ENCODE measurements at places on chromosomes 12 and 14.

DNA sequence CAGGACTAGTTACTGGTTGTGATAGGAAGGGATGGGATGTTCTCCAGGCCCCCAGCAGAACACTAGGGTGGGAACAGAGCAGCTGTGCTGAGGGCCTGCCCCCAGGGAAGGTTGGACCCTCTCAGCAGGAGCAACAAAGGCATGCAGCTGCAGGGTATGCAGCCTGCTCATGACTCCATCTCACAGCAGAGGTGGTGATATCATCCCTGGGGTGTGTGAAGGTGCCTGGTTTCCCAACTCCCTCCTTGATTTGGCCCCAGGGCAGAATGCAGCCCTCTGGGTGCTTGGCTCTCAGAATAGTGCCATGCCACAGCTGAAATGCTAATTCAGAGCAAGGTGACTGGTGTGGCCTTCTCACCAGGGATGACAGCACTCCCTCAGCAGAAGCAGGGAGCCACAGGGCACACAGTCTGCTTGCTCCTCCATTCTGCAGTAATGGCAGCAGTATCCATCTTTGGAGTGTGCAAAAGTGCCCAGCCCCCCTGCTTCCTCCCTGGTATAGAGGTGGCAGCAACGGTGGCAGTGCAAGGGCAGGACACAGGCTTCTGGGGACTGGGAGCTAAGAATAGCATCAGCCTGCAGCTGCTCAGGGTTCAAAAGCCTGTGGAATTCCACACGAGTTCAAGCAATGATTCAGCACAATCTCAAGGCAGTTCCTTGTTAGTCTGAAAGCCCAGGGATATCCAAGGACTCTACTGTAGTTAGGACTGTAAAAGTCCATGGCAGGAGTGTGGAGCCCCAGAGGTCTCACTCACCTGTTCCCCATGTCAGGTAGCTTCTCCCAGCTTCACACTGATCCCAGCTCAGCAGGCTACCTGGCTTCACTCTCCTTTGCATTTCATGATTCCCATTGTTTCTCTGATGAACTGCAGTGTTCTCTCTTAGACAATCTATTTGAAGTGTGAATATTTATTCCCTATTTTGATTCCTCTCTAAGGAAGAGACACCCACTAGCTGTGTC, 298.1 kb upstream of the FOXG1 start:
- no peak for DNase-seq

DNA sequence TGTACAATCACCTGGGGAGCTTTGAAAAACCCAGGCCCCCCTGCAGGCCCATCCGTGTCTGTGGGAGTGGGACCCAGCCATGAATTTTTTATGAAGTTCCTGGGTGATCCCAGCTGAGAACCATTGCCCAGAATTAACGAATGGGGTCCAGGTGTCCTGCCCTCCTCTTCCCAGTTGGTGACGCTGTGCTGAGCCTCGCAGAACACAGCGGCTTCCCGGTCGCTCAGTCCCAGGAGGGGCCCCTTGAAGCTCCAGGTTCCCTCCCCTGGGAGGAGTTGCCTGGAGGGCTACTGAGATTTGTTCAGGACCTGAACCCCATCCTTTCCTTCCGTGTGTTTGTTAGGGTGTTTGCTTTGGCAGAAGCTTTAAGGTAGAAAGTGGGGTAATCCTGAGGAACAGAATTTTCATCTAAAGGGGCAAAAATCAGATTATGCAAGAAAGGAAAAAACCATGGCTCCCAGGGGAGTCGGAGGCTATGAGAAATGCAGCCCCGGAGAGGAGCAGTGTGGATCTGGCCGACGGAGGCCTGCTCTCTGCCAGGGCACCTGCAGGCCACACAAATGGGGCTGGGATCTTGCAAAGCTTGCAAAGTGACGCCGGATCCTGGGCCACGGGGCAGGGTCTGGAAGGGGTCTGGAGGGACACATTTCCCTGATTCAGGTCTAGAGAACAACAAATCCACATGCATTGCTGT, 164.7 kb upstream of the PRMT8 start:
- DNase-seq = no peak

GRCh38 chr14:78840898-78841297, 670.7 kb downstream of the NRXN3 start:
- DNase-seq = no peak

GRCh38 chr12:119227292-119227691, 48.6 kb downstream of the HSPB8 start:
- DNase-seq = no peak

- DNase-seq = no peak
These were observed 153.5 kb upstream of the ATF7IP start for GRCh38 chr12:14211947-14212387.

DNA sequence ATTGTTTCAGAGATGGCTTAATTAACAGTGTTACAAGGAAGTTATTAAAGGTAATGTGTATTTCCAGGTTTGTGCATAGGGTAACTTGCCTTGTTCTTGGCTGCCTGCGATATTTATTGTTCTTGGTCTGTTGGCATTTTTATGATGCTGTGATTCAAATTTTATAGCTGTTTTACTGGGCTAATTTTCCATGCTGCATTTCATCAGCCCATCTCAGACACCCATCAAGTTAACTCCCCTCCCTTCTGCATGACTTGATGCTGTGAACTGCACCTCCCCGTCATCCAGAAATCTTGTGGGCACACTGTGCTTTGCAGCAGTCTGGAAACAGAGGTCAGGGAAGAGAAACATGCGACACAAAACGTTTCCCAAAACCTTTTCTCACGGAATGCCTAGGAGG, 1049.2 kb downstream of the AACS start:
- no peak for DNase-seq

- DNase-seq = peak; percentile 3
These were observed 134.2 kb downstream of the SMOC1 start for GRCh38 chr14:70013271-70013873.
